ENCODE measurements at places on chromosomes 1 and 21. TPM values are rescaled to one million over a fixed set of nuclear protein-coding genes. Genes with fewer than 3 reads are reported as not detected.
A peak's percentile ranks its signal among the peaks of the same experiment; 100 is the strongest.

- H3K36me3 ChIP-seq, result no peaks in the 10 kb centered on the region
- 0 out of 2 replicates have a peak overlapping the region, but pooled peaks have one; percentile 57 for H3K4me3 ChIP-seq
- H3K27me3 ChIP-seq, result peaks cover 33% of the 10 kb centered on the region
- no peak overlapping the region for H3K27ac ChIP-seq
- no peaks in the 10 kb centered on the region for H3K4me1 ChIP-seq
These were observed 271.6 kb downstream of the TRABD2B start for GRCh38 chr1:47725511-47725991.

The RGS16 gene
- polyA plus RNA-seq, result 0.79 TPM

GRCh38 chr1:4170548-4171340, 270.7 kb upstream of the C1orf174 start:
- no peaks in the 10 kb centered on the region for H3K27me3 ChIP-seq
- no peak overlapping the region for H3K4me3 ChIP-seq
- H3K36me3 ChIP-seq, result no peaks in the 10 kb centered on the region
- DNase-seq, result no peak

DNA sequence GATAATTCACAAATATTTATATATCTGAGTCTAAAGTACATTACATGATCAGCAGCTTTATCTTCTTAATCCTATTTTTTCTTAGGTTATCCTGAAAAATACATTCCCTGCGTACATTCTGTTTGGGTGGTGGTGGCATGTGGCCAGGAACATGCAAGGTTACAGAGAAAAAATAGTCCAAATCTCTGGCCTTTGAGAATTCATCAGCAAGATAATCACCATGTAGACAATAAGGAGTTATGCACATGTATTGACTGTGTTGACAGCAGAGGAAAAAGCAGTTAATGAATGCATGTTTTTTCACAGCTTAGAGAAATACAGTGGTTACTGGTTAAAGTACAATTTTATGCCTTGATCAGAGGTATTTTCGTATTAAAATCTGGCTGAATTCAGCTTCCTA, 49.0 kb downstream of the ABCA4 start:
- H3K27ac ChIP-seq, result peak overlapping the region; percentile 4
- H3K4me1 ChIP-seq, result peaks cover 14% of the 10 kb centered on the region
- H3K27me3 ChIP-seq, result no peaks in the 10 kb centered on the region
- DNase-seq, result no peak

DNA sequence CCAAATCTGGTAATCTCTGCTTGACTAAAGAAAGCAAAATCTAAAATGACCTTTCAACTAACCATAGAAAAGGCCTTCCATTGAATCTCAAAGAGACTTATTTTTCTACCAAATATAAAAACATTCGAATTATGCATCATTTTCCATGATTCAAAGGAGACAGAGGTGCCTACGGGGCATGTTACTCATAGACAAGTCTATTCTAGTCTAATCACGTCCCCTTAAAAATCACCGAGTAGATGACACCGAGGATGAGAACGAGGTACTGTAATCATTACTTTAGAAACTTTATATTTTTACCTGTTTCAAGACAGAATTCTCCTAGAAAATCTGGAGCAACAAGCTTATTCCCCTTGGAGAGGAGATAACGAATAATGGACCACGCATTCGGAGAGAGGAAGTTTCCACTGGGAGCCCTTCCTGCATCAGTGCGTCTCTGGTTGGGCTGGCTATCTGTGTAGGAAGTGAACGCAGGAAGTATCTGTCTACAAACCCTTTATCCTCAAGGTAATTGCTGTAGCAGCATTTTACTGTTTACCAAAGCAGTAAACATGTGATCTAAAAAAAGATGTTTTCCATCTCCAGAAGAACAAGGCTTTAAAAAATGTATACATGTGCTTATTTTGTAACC, 9.5 kb downstream of the ERG start:
- no peak overlapping the region for H3K27ac ChIP-seq
- H3K27me3 ChIP-seq, result no peaks in the 10 kb centered on the region
- H3K4me1 ChIP-seq, result no peaks in the 10 kb centered on the region
- no peaks in the 10 kb centered on the region for H3K36me3 ChIP-seq
- DNase-seq, result no peak

- no peak overlapping the region for H3K4me3 ChIP-seq
- H3K4me1 ChIP-seq, result peaks cover 33% of the 10 kb centered on the region
- peaks cover 17% of the 10 kb centered on the region for H3K36me3 ChIP-seq
- no peak overlapping the region for H3K27ac ChIP-seq
These were observed 264.4 kb downstream of the PTPRC start for GRCh38 chr1:198903203-198903602.

GRCh38 chr21:37800456-37801061, 115.7 kb downstream of the KCNJ6 start:
- H3K4me1 ChIP-seq, result no peaks in the 10 kb centered on the region
- no peaks in the 10 kb centered on the region for H3K36me3 ChIP-seq
- no peak overlapping the region for H3K27ac ChIP-seq
- H3K4me3 ChIP-seq, result no peak overlapping the region

The UBL4B gene
- polyA plus RNA-seq, result not detected

GRCh38 chr1:174996476-174996875, 3.3 kb upstream of the CACYBP start:
- no peaks in the 10 kb centered on the region for H3K27me3 ChIP-seq
- no peak overlapping the region for H3K4me3 ChIP-seq
- H3K4me1 ChIP-seq, result peaks cover 6% of the 10 kb centered on the region

DNA sequence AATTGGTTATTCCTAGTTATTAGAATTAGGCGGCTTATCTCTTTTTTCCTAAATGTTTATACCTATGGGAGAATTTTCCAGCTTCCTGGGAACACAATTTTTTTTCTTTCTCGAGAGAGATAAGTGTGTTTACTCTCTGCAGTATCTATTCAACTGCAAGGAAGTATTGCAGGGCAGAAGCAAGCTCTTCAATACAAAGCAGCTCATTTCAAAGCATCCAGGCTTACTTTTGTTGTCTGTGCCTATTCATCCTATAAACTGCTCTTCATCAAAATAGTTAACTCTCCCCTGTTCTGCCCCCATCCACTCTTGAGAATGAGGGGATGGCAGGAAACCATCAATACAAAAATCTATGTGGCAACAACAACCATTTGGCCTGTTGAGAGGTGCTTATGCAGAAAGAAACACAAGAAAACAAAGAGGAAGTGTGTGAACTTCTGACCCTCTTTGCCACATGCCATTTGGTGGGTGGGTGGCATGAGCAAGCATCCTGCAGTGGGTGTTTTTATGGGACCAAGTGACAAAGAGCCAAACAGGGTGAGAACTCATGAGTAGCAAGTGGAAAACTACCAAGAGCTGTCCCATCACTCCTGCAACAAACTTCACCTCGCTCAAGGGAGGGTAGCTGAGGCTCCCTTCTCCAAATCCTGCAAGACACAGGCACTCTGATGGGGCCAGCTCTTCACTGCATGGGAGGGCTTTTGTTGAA, 50.6 kb upstream of the MRPS6 start:
- no peaks in the 10 kb centered on the region for H3K4me1 ChIP-seq
- H3K4me3 ChIP-seq, result no peak overlapping the region
- no peaks in the 10 kb centered on the region for H3K36me3 ChIP-seq
- H3K27ac ChIP-seq, result no peak overlapping the region
- no peaks in the 10 kb centered on the region for H3K27me3 ChIP-seq

- DNase-seq, result no peak
- H3K27ac ChIP-seq, result no peak overlapping the region
- H3K4me3 ChIP-seq, result no peak overlapping the region
These were observed 10.7 kb upstream of the MYOCOS start for GRCh38 chr1:171611306-171611705.

- peaks cover 7% of the 10 kb centered on the region for H3K4me1 ChIP-seq
- H3K4me3 ChIP-seq, result no peak overlapping the region
These were observed 2.7 kb upstream of the KIF21B start for GRCh38 chr1:201026234-201026633.

The SLC45A1 gene
- polyA plus RNA-seq, result 2.5 TPM

The MTR gene
- 7.3 TPM for polyA plus RNA-seq

- no peak overlapping the region for H3K27ac ChIP-seq
- no peak for DNase-seq
- H3K4me1 ChIP-seq, result peaks cover 9% of the 10 kb centered on the region
- no peak overlapping the region for H3K4me3 ChIP-seq
- H3K27me3 ChIP-seq, result no peaks in the 10 kb centered on the region
- H3K36me3 ChIP-seq, result no peaks in the 10 kb centered on the region
These were observed 100.7 kb downstream of the COLGALT2 start for GRCh38 chr1:183936791-183937190.

The KLHDC9 gene
- 4.7 TPM for polyA plus RNA-seq

DNA sequence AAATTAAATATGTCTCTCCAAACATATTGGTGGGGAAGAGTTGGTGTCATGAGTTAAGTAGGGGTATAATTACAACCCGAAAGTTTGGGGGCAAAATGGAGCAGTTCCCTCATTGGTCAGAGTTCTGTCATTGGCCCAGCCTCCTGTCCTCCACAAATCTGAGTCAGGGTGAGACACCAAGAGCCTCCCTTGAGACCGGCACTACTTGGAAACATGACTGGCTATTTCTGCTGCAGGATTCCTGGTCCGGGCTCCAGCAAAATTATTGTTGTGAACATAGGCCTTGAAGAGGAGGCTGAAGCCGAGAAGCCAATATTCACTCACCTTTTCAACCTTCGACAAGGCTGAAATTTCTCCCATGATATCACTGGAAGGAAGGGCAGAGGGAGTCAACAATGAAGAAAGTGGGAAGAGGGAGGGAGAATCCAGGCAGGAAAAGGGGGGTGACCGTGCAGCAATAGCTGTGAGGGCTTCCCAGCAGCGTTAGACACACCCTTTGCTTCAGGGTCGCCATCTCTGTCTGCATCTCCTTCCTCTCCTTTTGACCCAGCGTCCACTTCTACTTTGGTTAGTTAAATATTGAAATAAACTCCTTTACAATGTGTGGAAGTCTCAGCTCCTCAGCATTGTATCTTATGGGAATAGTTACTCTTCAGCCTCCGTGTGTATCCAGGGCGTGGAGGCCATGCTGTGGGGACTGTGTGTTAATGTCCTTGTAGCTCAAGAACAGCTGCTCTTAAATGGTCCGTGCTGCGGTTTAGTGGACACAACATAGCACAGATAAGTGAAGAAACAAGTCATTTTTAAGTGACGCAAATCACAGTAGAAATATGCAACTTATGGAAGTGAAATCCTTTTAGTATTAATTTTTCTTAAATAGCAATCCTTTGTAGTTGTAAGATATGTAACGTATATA, 307.4 kb downstream of the DISC1 start:
- no peaks in the 10 kb centered on the region for H3K36me3 ChIP-seq
- H3K4me1 ChIP-seq, result no peaks in the 10 kb centered on the region
- no peaks in the 10 kb centered on the region for H3K27me3 ChIP-seq
- H3K4me3 ChIP-seq, result no peak overlapping the region
- DNase-seq, result no peak

- H3K4me1 ChIP-seq, result peaks cover 35% of the 10 kb centered on the region
- peaks cover 7% of the 10 kb centered on the region for H3K36me3 ChIP-seq
- H3K27me3 ChIP-seq, result no peaks in the 10 kb centered on the region
- no peak overlapping the region for H3K4me3 ChIP-seq
These were observed 68.9 kb downstream of the UCK2 start for GRCh38 chr1:165896277-165896676.

GRCh38 chr1:28893403-28894102, 20.8 kb upstream of the EPB41 start:
- H3K27ac ChIP-seq, result no peak overlapping the region
- H3K27me3 ChIP-seq, result no peaks in the 10 kb centered on the region
- peaks cover 4% of the 10 kb centered on the region for H3K4me1 ChIP-seq
- no peak overlapping the region for H3K4me3 ChIP-seq

- H3K27me3 ChIP-seq, result no peaks in the 10 kb centered on the region
- peaks cover 5% of the 10 kb centered on the region for H3K36me3 ChIP-seq
- H3K4me3 ChIP-seq, result no peak overlapping the region
- no peak for DNase-seq
These were observed 32.1 kb upstream of the OPRD1 start for GRCh38 chr1:28779751-28780408.

The CCDC24 gene
- 11.8 TPM for polyA plus RNA-seq

The ACTN2 gene
- 0.10 TPM for polyA plus RNA-seq

The C1orf185 gene
- not detected for polyA plus RNA-seq

GRCh38 chr1:167862432-167863076, 51.4 kb downstream of the ADCY10 start:
- no peaks in the 10 kb centered on the region for H3K27me3 ChIP-seq
- peak overlapping the region; percentile 30 for H3K27ac ChIP-seq
- no peaks in the 10 kb centered on the region for H3K4me1 ChIP-seq
- no peak for DNase-seq
- H3K36me3 ChIP-seq, result no peaks in the 10 kb centered on the region
- H3K4me3 ChIP-seq, result no peak overlapping the region

The SLC26A9 gene
- polyA plus RNA-seq, result not detected

DNA sequence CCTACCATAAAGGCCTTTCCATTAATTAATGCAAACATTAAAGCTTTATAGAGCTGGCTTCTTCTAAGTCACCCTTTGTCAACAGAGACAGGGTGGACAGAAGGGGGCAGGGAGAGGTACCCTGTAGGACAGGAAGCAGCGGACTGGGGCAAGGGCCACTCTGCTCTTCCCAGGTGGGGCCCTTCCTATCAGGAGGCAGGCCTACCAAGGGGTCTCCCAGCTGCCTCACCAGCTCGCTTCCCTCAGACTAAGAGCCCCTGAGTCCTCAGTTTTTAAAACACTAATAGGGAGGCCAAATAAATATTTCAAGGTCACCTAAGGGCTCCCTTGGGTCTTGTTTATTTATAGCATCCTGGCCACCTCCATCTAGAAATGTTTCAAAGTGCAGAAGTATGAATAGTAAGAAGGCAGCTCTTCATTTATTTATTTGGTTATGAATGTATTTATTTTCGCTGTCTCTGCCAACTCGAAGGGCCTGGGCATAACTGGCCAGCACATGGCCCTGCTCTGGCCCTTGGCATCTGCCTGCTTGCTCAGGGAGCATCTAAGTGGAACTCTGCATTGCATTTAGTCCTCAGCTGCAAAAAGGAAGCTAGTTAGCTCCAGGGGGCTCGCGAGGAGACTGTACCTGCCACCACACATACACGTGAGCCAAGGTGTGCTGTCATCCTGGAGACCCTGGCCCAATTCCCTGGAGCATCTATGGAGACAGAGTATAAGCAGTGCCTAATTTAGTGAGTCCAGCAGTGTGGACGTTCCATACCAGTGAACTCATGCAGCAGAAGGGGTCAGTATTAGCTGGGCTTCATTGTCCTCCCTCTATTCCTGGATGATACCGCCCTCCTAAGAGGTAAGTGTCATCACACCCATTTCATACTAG, 395.1 kb upstream of the VAMP3 start:
- DNase-seq, result no peak
- H3K36me3 ChIP-seq, result no peaks in the 10 kb centered on the region
- no peak overlapping the region for H3K27ac ChIP-seq
- peaks cover 4% of the 10 kb centered on the region for H3K4me1 ChIP-seq
- no peak overlapping the region for H3K4me3 ChIP-seq
- H3K27me3 ChIP-seq, result no peaks in the 10 kb centered on the region

The ORC1 gene
- 5.2 TPM for polyA plus RNA-seq

GRCh38 chr1:31976401-31976800, 37.3 kb upstream of the KHDRBS1 start:
- no peak overlapping the region for H3K27ac ChIP-seq
- no peaks in the 10 kb centered on the region for H3K36me3 ChIP-seq
- no peaks in the 10 kb centered on the region for H3K27me3 ChIP-seq
- H3K4me3 ChIP-seq, result no peak overlapping the region
- no peak for DNase-seq
- H3K4me1 ChIP-seq, result no peaks in the 10 kb centered on the region
